ENCODE measurements at places on chromosomes 1 and 21.

DNA sequence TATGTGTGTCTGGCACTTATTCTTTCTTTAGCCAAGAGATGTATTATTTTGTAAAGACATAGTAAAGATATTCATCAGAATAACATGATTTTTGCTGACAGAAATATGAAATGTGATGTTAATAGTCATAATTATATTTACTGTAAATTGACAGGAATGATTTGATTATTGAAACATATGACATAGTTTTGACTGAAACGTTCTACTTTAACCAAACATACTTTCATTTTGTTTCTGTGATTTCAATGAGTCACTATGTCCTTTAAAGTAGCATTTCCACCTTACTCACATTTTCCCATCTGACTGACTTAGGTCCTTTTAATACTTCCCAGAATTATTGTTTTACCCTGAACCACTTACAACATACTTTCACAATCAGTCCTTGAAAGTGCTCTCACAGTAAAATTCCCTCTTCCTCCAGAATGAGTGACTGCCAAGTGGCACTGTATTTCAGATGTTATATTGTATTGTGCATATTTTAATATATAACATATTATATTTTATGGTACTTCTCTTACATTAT, 437.9 kb downstream of the NCAM2 start:
- DNase-seq, result no peak

- DNase-seq, result no peak
Observed at GRCh38 chr1:183285256-183285655, 99.2 kb downstream of the LAMC2 start.

DNA sequence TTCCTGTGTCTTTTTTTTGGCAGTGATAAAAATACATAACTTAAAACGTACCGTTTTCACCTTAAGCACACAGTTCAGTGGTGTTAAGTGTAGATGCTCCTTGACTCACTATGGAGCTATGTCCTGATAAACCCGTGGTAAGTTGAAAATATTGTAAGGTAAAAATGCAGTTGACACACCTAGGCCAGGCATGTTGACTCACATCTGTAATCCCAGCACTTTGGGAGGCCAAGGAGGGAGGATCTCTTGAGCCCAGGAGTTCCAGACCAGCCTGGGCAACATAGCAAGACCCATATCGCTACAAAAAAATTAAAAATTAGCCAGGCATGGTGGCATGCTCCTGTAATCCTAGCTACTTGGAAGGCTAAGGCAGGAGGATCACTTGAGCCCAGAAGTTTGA, 73.6 kb upstream of the COG2 start:
- DNase-seq, result no peak

DNA sequence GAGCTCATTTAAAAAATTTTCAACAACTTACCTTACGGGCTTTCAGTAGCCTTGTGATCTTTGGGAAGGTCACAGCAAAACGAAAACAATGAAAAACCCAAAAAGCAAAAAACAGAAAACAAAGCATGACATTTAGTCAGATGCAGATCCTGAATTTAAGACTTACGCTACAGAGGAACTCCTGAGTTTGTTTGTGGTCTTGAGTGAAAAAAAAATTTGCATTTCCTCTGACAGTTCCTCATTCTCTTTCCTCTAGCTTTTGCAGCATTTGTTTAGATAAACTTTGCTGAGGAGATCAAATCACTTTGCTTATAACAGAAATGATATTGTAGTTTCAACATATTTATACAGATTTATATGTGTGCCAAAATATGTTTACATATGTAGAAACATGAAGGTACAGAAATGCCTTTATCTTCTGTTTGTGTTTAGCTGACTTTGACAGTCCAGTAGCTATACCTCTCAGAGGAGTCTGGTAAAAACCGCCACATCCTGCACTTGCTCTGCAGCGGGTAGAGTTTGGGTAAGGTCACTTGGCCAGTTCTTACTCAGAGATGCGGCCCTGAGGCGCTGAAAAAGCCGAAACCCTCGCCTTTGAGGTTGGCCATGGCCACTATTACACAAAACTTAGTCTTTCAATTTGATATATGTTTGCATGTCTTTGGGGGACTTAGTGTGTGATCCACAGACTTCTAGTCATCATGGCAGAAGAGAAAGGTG, 142.5 kb downstream of the TNR start:
- no peak for DNase-seq

DNA sequence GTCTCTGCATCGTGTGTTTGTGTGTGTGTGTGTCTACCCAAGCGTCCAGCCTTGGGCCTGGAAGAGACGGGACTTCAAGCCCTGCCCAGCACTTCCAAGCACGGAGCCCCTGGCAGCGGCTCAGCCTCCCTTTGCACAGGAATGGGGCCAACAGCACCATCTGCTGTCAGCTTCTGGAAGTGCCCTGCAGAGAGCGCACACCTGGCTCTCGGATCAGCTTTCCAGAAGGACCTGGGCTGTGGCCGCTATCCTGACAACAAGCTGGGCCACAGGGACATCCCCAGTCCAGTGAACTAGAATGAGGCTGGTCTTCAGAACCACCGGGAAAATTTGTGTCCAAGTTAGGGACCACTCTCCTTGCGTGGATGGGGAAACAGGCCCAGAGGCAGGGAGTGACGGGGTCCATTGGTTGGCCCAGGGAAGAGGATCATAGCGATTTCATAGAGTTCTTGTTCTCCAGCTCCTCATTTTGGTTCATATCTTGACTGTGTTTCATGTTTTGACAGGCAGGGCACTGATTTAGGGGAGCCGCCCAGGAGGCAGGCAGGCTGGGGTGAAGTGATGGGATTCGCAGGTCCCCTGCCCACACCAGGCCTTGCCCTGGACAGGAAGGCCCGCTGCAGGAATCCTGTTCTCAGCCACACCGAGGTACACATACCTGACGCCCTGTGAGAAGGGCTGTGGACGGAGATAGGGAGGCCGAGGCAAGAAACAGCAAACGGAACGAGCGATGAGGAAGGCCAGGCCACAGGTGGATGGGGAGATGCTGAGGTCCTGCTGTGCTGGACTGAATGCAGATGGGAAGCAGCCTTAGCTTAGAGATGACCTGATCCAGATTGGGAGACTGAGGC, 38.4 kb downstream of the TAS1R2 start:
- peak; percentile 7 for DNase-seq

DNA sequence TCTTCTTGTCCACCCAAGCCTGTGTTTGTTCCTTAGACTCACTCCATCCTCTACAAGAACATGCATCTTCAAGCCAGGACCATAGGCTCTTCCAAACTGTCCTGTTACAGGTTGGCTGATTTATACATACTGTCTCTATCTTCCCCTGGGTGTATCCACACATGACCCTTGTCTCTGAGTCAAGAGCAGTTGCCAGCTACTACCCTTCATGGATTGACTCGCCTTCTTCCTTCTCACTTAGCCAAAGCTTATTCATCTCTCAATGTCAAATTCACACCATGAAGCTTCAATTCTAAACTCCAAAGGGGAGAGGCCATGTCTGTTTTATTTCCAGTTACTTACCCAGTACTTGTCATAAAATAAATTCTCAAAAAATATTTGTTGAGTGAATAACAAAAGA, 64.1 kb upstream of the CACHD1 start:
- DNase-seq, result no peak

GRCh38 chr21:35337573-35337972, 288.5 kb upstream of the RUNX1 start:
- DNase-seq, result no peak

GRCh38 chr1:96981181-96981580, 259.6 kb downstream of the PTBP2 start:
- no peak for DNase-seq

DNA sequence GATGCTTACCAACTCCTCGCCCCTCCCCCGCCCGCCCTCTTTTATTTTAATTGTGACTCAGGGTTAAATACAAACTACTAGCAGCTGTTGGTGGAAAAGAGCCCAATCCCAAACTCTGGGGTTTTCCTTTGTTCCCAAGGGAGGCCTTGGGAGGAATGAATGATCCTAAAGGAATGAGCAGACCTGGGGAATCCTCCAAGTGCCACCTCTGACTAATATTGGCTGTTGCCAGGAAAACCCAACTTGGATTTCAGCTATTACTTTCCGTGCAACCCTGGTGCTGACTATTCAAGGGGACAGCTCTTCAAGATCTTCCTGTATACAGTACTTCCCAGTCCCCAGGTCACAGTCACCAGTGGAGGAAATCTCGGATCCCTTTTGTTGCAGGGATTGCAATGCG, 1.3 kb upstream of the S100A10 start:
- DNase-seq, result no peak

DNA sequence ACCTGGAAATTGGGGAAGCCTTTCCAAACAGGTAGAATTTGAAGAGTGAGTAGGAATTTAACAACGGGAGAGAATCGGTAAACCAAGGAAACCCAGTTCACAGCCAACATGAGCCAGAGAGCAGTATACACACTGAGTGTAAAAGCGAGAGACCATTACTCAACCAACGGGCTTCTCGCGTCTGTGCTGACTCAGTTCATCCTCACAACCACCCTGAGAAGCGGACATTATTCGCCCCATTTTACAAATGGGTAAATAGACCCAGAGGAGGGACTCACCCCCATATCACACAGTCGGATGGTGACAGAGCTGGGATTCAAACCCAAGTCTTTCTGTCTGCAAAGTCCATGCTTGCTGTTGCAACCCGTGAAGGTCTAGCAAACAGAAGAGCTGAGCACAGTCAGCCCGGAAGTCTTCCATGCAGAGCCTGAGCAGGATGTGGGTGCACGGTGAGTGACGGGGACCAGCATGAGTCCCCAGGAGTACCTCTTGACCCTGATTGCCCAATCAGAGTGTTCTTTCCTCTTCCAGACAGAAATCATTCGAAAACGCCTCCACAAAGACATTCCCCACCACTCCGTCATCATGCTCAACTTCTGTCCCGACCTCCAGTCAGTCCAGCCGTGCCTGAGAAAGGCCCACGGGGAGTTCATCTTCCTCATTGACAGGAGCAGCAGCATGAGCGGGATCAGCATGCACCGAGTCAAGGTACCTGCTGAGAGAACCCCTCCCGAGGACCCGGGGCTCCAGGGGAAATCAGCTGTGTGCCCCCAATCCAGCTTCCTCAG, 32.3 kb downstream of the VWA5B1 start:
- no peak for DNase-seq

GRCh38 chr1:23581219-23581618, 21.9 kb upstream of the ID3 start:
- DNase-seq, result no peak

- no peak for DNase-seq
Observed at GRCh38 chr1:210129759-210130158, 102.8 kb upstream of the SERTAD4 start.

GRCh38 chr21:36904093-36904666, 62.3 kb downstream of the HLCS start:
- DNase-seq, result no peak

GRCh38 chr1:223682502-223682901, 17.0 kb upstream of the CAPN8 start:
- no peak for DNase-seq

- no peak for DNase-seq
Observed at GRCh38 chr1:110208916-110209645, 1.0 kb upstream of the KCNC4 start.

GRCh38 chr1:209791920-209792319, 7.6 kb upstream of the C1orf74 start:
- DNase-seq, result no peak
